ENCODE measurements at places on chromosomes 2 and 18.

DNA sequence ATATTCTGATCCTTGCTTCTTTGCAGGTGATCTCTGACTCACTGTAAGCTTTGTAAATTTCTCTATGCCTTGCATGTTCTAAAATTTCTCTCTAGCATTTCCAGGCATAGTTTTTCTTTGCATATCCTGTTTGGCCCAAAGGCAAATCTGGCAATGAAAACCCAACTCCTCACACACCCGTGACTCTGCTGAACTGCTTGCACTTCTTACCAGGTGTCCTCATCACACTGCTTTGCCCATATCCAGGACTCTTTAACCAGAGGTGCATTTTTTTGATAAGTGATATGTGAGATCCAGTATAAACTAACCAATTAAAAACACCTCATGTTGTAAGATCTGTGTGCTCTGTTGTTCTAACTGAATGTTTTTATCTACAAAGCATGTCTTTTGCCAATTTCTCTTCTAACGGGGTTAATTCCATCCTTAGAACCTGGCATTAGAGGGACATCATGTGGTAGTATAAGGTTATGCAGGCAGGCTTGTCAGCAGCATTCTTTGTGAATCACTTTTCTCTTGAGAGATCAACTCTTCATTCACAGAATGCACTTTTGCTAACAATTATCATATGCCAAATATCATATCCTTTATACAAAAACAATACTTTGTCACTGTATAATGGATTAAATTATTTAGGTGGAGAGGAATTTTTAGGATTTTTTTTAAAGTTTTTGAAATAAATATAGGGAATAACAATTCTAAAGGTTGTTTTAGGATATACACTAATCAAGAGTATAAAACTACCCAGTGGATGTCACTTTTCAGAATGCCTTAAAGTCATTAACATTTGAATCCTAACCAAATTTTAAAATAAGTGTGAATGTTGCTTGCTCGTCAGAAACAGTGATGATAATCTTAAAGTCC, 20.8 kb upstream of the TMX3 start:
- no peak for DNase-seq

DNA sequence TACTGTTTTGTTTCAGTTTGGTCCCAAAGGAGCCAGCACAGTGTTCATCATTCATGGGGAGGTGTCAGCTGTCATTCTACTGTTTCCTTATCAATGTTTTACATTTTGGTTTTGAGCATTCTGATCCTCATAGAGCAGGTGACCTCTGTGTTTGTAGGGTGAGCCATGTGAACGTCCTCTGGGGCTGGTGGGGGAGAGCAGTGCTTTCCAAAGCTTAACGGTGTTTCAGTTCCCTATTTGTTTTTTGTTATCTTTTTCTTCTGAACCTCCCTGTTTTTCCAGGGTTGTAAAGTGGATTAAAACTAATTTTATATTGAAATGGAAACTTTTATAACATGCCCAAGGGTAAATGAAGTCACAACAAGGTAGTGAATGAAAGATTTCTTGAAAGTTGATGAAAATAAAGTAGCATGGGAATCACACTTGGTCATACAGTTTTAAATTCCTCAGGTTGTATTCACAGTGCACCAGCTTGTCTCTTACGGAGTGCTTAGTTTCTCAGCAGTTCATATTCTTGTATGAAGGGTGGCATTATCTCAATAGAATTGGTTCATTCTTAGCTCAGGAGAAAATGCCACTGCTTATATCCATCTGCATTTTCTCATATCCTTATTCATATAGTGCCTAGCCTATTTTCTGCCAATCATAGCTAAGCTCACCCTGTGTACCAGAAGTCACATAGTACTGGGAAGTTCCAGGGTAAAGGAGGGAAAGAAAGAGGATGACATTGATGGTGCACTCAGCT, 54.5 kb downstream of the MAP4K4 start:
- no peak for DNase-seq

DNA sequence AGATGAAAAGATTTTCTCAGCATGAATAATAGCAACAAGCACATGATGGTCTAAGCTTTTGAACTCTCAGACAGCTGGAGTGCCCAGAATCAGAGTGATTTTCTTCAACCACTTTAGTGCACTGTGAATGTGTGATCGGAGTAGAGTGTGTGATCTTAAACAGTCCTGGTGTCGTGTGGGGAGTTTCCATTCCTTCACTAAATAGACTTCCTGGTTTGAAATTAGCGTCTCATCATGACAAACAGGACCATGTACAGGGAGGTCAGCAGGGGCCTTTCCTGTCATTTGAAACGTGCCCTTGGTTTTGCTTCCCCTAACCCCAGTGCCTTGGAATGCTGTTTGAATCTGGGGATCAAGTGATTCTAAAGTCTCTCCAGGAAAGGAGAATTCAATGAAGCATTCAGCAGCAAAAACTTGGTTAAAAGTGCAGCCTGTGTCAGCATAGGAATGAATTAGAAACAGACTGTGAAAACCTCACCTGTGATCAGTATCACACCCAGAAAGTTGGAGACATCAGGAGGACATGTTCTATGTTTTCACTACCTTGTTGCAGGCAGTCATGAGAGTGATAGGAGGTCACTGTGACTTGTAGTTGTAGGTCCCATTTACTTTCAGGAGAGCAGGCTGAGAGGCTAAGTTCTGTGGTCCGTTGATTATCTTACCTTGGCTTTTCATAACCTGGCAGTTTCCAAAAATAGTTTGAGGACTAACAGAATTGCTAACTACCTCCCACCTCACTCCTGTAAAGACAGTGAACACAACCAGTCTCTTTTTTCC, 400.3 kb downstream of the MTX2 start:
- no peak for DNase-seq

DNA sequence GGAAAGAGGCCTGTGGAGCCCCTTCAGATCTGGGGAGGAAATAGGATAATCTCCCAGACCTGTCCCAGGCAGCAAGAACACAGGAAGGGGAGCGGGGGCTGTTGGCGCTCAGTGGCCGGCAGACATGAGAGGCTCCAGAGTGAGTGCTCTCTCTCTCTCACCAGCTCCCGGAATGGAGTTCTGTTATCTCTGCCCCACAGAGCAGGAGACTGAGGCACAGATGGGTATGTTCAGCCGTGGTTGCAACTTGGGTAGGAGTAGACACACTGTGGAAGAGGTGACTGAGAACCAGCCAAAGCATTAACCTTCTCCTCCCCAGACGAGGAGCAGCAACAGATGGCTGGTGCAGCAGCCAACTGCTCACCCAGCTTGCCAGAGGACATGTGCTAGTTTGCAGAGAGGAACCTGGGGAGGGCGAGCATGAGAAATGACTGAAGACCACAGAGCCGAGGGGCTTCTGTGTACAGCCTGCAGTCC, 82.0 kb downstream of the NRP2 start:
- no peak for DNase-seq

GRCh38 chr2:237625216-237625705, 2.1 kb upstream of the LRRFIP1 start:
- peak; percentile 29 for DNase-seq

DNA sequence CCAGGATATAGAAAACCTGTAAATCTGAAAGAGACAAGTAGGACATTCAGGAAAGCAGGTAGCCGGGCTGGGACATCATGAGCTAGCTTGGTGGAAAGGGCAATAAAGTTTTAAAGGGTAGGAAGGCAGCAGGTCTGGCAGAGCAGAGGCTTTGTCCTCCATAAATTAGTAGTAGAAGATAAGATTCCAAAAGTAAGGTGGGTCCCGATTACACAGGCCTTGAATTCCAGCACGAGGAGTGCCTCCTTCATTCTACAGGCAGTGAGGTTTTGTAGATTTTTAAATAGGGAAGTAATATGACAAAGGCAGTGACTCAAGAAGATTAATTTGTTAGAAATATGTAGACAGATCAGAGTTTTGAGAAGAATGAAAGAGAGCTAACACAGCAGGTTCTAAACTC, 160.7 kb downstream of the DTNB start:
- no peak for DNase-seq

Measured in left hindlimb (tissue), 1 donor.